ENCODE measurements at places on chromosomes 7 and 10. TPM values are rescaled to one million over a fixed set of nuclear protein-coding genes. Genes with fewer than 3 reads are reported as not detected.

The DGKB gene
- total RNA-seq = 15.4 TPM

The DRGX gene
- total RNA-seq = 0.48 TPM

The CFAP70 gene
- total RNA-seq = 6.5 TPM

The CLRN3 gene
- total RNA-seq = not detected

The RAPGEF5 gene
- total RNA-seq = 131 TPM

The PEX1 gene
- total RNA-seq = 57.3 TPM

The ACTL6B gene
- total RNA-seq = not detected

DNA sequence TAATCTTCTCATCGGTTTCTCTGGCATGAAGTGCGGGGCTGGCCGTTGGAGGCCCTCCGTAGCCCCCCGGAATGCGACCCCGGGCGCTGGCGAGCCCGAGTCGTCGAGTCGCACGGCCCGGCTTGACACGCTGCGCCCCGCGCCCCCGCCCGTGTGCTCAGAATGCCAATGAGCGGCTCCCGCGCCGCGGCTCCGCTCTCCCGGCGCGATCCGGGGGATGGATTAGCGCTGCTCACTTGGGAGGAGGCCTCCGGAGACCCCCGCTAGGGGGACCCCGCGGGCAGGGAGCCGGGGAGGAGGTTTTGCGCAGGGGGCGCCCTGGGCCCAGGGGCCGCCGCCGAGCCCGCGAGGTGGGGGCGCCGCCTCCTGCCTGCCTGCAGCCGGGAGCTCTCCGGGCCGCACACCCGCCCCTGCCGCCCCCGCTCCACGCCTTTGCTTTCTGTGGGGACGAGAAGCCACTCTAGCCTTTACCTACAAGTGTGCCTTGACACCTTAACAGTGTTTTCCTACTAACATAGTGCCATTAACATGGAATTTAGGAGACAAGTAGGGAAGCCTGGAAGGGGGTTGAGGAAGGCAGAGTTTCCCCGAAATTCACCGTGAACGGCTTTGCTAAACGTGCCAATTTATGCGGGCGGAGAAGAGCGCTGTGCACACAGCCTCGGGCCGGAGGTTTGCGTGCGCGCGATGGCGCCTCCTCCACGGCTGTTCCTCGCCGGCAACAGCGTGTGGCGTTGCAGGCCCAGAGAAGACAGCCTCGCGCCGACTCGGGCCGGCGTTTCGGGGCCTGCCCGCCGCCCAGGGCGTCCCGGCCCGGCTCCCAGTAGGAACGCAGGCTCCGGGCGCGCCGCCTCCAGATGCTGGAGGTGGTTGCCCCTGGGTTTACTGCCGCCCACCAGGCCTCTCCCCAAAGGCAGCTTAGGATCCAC, 7.1 kb downstream of the SHH start:
- DNase-seq = peak; percentile 59

GRCh38 chr7:130650611-130651120, 17.9 kb downstream of the COPG2 start:
- no peak for DNase-seq

DNA sequence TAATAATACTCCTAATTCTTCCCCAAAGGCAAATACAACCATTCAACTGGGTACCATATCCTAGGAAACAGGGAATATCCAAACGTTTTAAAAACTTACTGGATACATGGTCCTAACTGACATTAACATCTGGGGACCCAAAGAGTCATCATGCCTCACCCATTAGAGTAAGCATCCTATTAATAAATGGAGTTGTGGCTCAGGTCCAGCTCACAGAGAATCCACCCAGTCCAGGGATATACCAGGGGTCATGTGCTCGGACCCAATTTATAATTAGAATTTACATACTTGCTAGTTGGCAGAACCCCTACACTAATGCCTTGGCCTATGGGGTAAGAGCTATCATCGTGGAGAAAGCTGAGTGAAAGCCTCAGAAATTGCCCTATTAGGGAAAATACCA, 670.0 kb downstream of the XPNPEP1 start:
- DNase-seq = no peak

- no peak for DNase-seq
Measured at GRCh38 chr10:110650265-110650668, 6.1 kb downstream of the RBM20 start.

DNA sequence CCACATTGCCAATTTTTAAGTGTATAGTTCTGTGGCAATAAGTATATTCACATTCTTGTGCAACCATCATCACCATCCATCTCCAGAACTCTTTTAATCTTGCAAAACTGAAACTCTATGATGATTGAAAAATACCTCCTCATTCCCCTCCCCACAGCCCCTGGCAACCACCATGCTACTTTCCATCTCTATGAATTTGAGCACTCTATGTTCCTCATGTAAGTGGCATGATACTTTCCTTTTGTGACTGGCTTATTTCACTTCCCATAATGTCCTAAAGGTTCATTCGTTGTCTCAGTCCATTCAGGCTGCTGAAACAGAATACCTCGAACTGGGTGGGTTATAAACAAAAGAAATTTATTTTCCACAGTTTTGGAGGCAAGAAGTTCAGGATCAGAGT, 23.4 kb upstream of the EGR2 start:
- DNase-seq = no peak

- DNase-seq = peak; percentile 15
Measured at GRCh38 chr10:49359349-49360270, 36.3 kb downstream of the DRGX start.

- DNase-seq = no peak
Measured at GRCh38 chr10:128429835-128430513, 303.8 kb upstream of the MKI67 start.

- no peak for DNase-seq
Measured at GRCh38 chr10:131700506-131700905, 200.3 kb upstream of the PPP2R2D start.

DNA sequence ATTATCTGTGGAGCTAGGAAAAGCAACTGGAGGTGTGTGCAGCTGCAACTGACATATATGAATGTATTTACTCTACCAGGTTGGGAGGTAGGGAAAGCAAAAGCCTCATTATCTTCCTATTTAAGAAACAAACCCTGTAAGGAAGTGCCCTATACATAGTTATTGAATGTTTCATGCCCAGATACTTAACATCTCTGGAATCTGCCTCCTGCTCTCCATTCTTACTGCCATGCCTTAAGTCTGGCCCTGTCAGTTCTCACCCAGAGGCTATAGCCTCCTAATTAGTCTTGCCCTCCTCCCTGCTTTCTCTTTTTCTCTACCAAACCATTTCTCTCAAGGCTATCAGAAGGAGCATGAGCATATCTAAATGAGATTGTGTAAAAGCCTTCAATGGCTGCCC, 542.6 kb upstream of the LRRN3 start:
- no peak for DNase-seq

DNA sequence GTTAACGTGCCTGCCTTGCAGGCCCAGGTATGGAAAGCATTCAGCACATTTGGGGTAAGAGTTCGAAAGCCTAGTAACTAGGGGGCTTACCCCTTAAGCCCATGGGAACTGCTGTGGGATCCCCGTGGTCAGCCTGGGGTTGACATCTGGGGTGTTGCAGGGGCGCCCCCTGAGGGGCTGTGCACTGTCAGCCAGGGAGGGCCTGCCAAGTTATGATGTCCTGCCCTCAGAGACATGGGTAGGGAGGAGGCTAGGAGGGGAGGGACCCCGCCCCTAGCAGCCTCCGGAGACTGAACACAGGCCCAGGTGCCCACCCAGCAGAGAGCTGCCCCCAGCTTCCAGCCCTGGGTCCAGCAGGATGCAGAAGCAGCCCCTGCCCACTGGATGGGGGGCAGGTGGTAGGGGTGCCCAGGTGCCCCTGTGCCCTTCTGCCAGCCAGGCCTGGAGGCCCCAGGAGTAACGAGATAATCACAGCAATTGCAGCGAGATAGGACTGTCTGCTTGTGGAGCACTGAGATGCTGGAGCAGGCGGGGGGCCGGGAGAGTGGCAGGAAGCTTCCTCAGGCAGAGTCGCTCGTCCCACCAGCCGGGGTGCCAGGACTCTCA, 153.3 kb downstream of the UBE2H start:
- DNase-seq = no peak

DNA sequence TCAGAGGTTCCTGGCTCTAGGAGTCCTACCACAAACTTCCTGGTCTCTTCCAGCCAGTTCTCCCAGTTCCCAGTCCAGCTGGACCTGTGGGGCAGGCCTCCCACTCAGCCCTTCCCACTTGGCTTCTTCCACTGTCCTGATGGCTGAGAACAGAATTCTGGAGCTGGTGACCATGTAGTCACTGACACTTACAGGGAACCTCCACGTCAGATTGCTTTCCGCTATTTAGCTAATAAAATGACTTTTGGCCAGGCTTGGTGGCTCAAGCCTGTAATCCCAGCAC, 63.5 kb upstream of the ZRANB1 start:
- DNase-seq = no peak

DNA sequence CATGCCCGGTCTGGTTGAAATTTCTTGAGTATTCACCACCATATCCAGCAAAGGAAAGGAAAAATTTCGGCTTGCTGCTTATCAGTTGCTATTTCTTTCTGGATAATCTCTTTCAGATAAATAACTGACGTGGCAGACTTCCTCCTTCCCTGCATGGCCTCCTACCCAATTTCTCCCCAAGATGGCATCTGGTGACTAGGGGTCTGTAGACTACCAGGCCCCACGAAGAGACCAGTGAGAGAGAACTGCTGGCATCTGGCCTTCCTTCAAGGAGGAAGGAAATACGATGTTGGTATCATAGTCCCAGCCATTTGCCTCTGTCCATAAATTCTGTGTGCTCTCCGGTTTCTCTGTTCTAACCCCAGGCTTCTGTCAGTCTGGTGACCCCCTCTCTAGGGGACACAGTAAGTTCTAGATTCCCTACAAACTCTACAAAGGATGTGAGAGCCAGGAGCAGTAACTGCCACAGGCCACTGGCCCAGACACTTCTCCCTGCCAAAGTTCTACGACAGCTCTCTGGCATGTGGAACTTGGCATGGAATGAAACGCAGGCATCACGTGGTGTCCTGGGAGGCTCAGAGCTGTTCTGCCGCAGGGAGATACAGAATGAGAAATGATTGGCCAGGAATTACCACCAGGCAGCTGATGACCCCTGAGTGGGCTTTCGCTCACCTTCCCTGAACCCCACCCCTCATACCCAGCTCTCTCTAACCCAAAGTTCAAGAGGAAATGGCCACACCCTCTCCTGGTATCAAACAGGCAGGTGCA, 30.0 kb upstream of the MSRB2 start:
- peak; percentile 94 for DNase-seq

DNA sequence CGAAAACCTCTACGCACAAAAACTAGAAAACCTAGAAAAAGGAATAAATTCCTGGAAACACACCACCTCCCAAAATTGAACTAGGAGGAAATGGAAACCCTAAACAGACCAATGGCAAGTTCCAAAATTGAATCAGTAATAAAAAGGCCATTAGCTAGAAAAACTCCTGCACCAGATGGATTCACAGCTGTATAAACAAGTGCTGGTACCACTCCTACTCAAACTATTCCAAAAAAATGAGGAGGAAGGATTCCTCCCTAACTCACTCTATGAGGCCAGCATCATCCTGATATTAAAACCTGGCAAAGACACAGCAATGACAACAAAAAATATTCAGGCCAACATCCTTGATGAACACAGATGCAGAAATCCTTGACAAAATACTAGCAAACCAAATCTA, 228.2 kb downstream of the CHRM2 start:
- no peak for DNase-seq

DNA sequence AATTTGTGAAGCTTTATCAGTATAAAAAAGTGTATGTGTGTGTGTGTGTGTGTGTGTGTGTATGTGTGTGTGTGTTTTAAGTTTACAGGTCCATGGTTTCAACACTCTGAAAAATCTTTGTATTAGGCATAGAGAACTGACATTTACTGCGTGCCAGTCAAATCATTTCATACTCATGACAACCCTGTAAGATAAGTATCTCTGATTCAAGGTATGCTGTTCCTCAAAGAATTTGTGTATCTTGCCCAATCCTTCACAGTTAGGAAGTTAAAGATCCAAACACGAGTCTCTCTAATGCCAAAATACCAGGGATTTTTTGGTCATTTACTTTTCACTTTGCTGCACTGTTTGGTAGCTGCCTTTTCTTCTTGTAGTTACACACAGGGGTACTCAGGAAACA, 1121.3 kb upstream of the AUTS2 start:
- no peak for DNase-seq

DNA sequence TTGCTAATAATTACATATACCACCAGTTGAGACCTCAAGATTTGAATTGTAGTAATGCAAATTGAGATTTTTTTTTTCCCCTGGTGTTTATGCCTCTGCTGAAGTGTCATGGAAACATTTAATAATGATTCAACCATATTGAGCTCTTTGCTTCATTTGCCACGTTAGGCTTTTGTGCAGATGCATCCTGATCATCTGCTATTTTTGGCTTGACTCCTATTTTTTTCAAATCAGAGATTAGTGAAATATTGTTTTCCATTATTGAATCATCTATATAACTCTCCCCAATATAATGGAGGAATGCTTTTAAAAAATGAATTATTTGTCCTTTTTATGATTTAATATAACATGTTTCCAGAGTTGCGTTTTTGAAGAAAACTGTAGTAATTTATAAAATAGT, 115.1 kb downstream of the SRI start:
- no peak for DNase-seq

- DNase-seq = no peak
Measured at GRCh38 chr10:15487376-15487775, 116.3 kb upstream of the FAM171A1 start.

DNA sequence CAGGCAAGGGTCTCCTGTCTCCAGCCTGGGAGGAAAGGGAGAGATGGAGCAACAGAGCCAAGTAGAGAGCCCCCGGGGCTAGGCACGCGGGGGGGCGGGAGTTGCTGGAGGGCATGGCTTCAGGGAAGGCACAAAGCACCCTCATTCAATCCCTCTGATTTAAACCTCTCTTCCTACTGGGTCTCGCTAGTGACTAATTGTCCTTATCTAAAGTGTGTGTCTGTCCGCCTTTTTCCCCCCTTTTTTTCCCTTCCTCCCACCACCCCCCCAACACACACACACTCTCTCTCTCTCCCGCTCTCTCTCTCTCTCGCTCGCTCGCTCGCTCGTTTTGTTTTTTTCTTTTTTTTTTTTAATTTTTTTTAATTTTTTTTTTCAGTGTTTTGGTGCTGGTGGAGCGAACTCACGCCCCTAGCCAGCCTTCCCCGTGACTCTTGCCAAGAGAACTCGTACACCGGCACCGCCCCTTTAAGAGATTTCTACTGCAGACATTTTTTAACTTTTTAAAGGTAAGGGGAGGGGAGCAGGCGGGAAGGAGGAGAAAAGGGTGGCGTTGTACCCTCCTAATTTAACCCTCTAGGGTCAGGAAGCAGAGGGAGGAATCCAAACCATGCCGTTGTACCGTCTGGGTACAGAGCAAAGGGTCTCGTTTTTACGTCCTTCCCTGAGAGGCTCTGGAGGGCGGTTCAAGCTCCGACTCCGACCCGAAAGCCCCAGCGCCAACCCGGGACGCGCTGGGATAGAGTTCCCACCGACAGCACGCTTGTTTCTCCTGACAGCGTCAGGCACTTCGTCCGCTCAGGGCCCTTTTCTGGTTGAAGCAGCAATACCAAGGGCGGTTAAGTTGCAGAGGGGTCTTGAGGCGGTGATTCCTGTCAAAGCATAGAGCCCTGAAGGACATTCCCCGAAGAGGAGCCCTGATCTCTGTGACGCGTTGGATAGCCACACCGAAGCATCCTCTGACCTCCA, at the start of gene HPSE2:
Gene HPSE2 (minus strand): TSS at position 195 of the 969 bp plus-strand sequence.
- peak; percentile 94 for DNase-seq

- no peak for DNase-seq
Measured at GRCh38 chr10:119702583-119702982, 23.3 kb upstream of the INPP5F start.

All from umbilical cord (tissue), 2 donors.